Stomach (tissue), 19 donors: ENCODE measurements at places on chromosomes 5 and 9. TPM values are rescaled to one million over a fixed set of nuclear protein-coding genes. Genes with fewer than 3 reads are reported as not detected.

GNPDA1 gene
- polyA plus RNA-seq = 12.2 TPM

N4BP3 gene
- polyA plus RNA-seq = 2.6 TPM

ANKRD34B gene
- not detected for polyA plus RNA-seq

PCA3 gene
- polyA plus RNA-seq = not detected

MYORG gene
- 3.9 TPM for polyA plus RNA-seq

EIF4E1B gene
- not detected for polyA plus RNA-seq

SPINK7 gene
- 4.9 TPM for polyA plus RNA-seq

ELAVL2 gene
- polyA plus RNA-seq = 0.06 TPM
